Right cardiac atrium (tissue), 5 donors: ENCODE measurements at places on chromosomes 4 and X.

DNA sequence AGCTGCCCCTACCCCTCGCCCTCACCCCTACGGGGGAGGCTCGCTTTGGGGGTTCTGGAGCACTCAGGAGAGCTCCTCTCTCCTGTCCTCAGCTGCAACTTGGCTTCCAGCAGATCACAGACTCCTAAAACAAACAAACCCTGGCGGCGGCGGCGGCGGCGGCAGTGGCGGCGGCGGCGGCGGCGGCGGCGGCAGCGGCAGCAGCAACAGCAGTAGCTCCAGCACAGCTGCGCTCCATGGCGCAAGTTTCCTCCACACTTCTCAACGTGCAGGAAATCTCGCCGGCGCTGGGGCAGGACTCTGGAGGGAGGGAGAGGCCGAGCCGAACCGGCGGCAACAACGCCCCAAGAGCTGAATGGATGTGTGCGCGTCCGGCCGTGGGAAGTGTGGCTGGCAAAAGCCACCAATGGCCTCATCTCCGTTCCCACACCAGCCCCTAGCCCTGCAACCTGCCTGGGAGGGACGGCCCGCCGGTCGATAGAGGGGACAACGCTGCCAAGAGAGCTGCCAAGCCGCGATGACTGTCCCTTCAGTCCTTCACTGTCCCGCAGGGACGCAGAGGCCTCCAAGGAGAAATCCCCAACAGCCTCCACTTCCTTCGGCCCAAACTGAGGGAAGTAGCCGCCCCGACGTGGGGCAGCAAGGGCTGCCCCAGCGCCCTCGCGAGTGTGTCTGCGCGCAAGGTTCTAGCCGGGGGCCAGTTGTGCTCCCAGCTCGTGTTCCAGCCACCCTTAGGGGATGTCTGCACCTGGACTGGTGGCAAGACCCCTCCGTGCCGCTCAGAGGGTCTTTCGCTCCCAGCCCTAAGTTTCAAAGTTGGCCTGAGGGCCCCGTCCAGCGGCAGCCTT, 775 bp downstream of the SHROOM4 start:
- DNase-seq: peak; percentile 73

GRCh38 chrX:151019856-151020255, 36.7 kb downstream of the HMGB3 start:
- DNase-seq: no peak

- no peak for DNase-seq
These were observed 99.1 kb downstream of the SNCA start for GRCh38 chr4:89737888-89738287.

- DNase-seq: no peak
These were observed 20.0 kb upstream of the FTHL17 start for GRCh38 chrX:31091819-31092218.

- peak; percentile 49 for DNase-seq
These were observed 25.0 kb downstream of the FLNA start for GRCh38 chrX:154349359-154349935.
